ENCODE measurements at places on chromosomes 5 and 9.

- DNase-seq: no peak
These were observed 89.3 kb upstream of the ALDH1A1 start for GRCh38 chr9:73042155-73042554.

DNA sequence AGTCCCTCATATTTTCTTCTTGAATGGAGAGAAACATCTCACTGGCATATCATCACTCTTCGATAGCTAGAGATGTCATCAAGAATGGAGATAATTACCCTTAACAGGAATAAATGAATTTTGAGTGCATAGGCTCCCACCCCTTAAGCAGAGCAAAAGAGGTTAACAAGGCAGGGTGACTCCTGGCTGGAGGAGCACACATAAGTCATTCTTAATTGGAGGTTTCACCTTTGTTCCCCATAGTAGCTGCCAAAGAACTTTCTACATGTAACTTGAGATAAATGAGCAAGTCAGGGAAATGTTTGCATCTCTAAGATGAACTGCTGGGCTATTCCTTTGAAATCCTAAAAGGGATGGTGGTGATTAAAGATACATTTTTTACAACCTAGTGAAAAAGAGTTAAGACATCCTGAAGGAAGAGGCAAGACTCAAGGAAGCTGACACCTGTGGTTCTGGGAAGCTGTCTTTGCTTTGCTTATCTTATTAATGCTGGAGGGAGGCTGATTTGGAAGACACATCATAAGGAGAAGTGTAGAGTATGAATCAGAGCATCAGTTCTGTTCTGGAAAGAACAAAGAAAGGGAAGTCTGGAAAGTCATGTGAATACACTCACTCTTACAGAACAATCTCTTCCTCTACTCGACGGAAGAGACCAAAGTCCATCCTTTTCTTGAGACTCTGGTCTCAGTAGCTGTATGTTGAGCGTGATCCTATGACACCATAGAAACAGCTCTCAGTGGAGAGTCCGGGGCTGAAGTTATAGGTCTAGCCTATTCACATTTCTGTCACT, 326.3 kb downstream of the OSTF1 start:
- DNase-seq: no peak

DNA sequence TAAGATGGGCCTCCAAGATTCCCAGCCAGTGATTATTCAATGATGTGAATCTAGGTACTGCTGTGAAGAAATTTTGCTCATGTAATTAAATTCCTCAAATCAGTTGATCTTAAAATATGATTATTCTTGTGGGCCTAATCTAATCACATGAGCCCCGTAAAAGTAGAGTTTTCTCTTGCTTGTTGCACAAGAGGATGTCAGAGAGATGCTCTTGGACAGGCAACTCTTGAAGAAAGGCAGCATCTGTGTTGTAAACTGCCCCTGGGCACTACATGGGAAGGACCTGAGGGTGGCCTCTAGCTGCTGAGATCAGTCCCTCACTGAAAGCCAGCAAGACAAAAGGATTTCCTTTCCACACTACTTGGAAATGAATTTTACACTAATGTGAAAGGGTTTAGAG, 132.9 kb downstream of the TRPM3 start:
- DNase-seq: no peak

DNA sequence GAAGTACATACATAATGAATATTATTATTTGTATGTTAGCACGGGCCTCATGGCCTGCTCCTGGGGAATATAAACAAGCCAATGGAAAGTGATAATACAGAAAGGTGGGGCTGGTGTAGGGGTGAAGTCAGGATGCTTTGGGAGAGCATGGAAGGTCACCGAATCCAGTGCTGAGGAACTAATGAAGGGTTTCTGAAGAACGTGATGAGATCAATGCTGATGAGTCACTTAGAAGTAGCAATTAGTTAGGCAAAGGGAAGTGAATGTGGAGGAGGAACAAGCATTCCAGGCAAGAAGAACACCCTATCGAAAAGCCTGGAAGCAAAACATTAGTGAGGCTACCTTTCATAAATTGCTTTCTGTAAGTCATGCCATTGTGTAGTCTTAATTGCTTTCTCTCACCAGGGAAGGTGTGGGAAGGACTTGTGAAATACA, 2.1 kb downstream of the ANXA1 start:
- DNase-seq: no peak

- DNase-seq: no peak
These were observed 449.4 kb upstream of the CDH10 start for GRCh38 chr5:25094219-25094618.

GRCh38 chr5:126093041-126093440, 330.2 kb upstream of the GRAMD2B start:
- no peak for DNase-seq

DNA sequence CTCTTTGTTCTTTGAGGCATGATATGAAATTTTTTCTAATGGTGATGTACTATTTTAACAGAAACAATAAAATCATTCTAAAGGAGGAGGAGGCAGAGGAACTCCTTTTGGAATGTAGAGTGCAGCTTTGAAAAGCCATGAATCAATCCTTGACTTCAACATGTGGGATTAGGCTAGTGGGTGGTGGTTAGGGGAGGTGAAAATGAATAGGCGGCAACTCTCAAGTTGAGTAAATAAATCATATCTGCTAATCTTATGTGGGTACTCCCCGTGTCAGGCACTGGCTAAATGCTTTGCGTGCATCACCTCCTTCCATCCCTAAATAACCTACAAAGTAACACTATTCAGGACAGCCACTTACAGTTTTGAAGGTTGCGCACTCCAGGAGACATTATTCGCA, 35.1 kb downstream of the FAM81B start:
- no peak for DNase-seq

GRCh38 chr9:5749306-5749705, 83.6 kb downstream of the ERMP1 start:
- no peak for DNase-seq

DNA sequence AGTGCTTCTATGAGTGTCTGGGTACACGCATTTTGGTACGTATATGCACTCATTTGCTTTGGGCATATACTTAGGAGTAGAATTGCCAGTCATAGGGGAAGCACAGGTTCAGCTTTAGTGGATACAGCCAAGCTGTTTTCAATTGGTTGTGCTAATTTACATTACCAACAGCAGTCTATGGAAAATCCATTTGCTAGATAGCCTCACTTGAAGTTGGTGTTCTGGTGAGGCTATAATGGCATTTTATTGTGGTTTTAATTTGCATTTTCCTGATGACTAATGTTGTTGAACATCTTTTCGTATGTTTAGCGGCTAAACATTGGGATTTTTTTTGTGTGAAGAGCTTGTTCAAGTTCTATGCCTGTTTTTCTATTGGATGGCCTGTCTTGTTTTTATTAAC, 76.8 kb upstream of the ANKH start:
- no peak for DNase-seq

- DNase-seq: no peak
These were observed 38.8 kb downstream of the PROP1 start for GRCh38 chr5:177957241-177957640.

DNA sequence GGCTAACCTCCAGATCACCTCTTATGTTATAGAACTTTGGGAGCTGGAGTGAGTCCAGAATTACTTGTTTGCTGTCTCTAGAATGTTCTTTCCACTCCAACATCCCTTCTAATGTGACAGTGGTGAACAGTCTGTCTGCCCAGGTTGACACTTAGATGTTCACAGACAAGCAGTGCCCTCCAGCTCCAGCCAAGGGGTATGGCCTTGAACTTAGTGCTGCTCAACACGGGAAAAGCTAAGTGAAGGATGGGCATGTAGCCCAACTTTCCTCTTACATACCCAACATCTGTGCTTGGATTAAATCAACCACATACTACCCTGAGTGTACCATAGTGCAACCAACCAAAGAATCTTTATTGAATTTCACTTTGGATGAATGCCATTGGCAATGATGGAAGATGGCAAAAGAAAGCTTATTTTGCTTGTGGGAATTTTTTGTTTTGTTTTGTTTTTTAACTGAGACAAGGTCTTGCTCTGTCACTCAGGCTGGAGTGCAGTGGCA, 201.2 kb downstream of the NXNL2 start:
- DNase-seq: no peak

- no peak for DNase-seq
These were observed 614.3 kb downstream of the ACTL7B start for GRCh38 chr9:108241384-108242073.

DNA sequence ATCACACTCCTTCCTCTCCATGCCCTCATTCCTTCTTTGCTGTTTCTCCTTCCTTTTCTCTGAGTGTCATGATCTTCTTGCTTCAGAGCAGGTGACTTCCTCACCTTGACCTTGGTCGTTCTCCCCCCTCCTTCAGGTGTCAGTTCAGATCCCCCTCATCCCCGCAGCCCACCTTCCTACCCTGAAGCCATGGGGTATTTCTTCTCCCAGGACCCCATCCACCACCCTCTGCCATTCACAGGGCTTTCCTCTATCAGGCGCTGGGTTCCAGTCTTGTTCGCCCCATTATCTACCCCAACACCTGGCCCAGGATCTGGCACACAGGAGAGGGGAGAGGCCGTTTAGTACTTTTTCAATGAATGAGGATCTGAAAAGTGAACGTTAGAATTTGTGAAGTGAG, 101.0 kb downstream of the NSG2 start:
- DNase-seq: no peak

- DNase-seq: no peak
These were observed 49.9 kb upstream of the SLIT3 start for GRCh38 chr5:169350759-169351240.

DNA sequence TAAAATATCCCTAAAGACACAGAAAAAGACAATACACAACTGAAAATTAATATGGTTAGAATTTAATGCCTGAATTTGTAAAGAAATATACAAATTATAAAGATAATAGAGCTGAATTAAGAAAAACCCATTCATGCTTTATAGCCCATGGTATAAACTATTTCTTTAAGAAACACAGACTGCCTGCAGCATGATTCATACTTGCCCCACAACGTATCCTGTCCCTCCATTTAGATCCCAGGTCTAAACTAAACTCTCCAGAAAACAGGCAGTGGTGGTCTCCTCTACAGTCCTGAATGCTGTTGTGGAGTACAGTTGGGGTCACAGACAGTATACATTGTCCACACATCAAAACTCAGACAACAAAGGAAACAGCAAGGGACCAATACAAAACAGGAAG, 24.8 kb downstream of the IL6ST start:
- DNase-seq: no peak

DNA sequence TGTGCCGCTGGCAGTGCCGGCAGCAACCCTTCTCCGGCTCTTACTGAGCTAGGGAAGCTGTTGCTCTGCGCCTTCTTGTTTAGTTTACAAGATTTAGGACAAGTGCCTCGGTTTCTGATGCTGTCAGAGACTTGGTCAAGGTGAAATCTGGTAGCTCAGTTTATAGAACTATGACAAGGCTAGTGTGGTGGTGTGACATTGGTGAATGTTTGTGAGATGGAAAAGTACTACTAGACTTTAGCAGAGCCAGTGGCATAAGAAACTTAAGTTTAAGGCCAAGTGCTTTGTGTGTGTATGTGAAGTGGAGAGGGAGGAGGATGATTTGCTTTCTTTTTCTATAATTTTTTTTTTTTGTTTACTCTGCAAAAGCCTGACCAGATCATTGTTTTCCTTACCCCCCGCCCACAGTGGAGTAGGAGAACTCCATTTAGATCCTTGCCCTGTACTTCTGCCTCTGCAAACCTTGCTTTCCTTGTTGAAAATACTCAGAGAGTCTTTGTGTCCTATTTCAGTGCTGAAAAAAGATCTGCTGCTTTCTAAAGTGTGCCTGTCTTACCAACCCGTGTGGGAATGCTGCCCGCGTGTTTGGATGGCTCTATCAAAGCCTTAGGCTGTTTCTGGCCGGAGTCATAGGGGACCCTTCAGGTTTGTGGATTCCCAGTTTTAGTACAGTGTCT, 75.9 kb downstream of the TRIO start:
- no peak for DNase-seq

DNA sequence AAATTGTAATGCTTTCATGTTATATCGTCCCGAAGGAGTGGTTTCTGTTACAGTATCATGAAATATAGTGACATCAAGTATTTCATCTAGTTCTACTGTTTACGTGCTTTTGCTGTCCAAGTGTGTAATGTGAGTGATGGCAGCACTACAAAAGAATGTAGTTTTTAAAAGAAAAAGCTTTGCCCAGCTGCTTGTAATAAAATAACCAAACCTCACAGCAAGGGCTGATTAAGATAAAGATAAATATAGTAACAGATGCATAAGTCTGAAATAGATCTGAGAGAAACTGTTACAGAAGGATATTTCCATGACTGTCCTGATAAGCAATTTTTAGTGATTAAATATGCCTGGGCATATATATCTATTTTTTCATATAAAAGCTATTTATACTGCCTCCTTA, 106.4 kb downstream of the AUH start:
- DNase-seq: no peak

GRCh38 chr5:171920765-171921391, 85.6 kb downstream of the FBXW11 start:
- DNase-seq: no peak

DNA sequence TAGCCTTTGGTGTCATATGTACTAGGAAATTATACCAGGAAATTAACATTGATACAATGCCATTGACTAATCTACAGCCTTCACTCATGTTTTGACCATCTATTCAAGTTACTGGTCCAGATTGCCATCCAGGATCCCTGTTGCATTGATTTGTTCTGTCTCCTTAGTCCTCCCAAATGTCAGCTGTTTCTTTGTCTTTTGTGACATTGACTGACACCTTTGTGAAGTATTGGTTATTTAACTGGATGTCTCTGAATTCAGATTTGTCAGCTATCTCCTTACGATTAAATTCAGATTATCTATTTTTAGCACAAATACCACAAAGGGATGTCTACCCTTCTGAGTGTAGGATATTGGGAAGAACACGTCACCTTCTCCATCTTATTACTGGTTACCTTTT, 73.7 kb upstream of the CTNND2 start:
- DNase-seq: no peak

GRCh38 chr9:33197279-33198152, 30.4 kb upstream of the B4GALT1 start:
- no peak for DNase-seq

- DNase-seq: no peak
These were observed 166.1 kb downstream of the BNC2 start for GRCh38 chr9:16704116-16705110.

DNA sequence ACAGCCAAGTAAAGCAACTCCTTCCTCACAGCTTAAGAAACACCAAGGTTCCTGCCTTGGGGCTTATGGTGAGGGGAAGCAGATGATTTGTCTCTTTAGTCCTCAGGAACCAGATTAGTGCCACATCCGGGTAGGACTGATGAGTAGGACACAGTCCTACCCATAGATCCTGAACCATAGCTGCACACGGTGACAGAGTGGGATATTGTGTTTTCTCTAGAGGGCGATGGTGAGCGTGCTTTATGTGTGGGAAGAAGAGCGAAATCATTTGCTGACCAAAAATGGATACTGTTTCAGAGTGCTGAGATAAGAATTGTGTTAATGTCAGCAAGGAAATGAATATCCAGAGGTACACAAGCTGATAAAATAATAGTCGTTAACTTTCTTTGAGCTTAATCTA, 209.0 kb upstream of the FBXL7 start:
- no peak for DNase-seq

- no peak for DNase-seq
These were observed 198.5 kb downstream of the SPOCK1 start for GRCh38 chr5:137300411-137301240.
